Osteoblast (primary cell): ENCODE measurements at places on chromosomes 16 and 17. TPM values are rescaled to one million over a fixed set of nuclear protein-coding genes. Genes with fewer than 3 reads are reported as not detected.

KRT17 gene
- total RNA-seq, result 4.3 and 4.7 TPM in 2 replicates

TCAP gene
- 0.29 and 0.36 TPM in 2 replicates for total RNA-seq

CD300A gene
- total RNA-seq, result not detected in 2 replicates

GGT6 gene
- total RNA-seq, result not detected in 2 replicates

PRSS33 gene
- not detected in 2 replicates for total RNA-seq

C16orf96 gene
- total RNA-seq, result under 0.01 TPM in 1 of 2 replicates, not detected in the other

GRAPL gene
- total RNA-seq, result not detected in 2 replicates

KRTAP4-4 gene
- not detected in 2 replicates for total RNA-seq

C1QTNF1 gene
- 13.8 and 14.4 TPM in 2 replicates for total RNA-seq

DNA sequence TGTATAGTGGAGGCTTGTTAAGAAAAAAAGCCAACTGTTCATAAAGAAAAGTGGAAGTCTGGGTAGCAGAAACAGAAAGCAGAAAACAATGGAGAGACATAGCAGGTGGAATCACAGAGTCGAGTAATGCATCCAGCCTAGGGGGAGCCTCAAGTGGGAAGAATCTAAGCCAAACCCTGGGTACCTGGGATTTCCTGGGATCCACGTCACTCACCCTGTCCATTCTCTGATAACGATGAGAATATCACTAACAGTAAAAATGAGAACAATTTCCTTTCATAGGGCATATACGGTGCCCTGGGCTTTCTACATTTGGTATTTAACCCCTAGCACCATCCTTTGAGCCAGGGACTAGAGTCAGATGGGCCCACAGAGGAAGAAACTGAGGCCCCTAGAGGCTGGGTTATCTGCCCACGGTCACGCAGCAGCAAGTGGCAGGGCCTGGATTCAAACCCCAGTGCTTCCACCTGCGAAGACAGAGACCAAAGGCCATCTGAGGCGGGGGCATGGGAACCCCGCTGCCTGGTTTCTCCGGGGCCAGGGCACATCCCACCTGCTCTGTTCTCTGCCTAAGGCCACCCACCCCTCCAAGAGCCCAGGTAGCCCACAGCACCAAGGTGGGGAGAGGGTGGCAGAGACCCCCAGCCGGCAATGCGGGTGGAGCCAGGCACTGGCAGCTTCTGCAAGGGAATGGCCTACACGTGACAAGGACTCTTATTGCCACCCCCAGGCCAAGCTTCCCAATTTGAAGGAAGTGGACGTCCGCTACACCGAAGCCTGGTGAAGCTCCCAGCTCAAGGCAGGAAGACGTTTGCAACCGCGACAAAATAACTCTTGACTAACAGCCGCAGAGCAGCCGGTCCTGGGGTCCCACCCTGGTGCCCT is 69.8 kb upstream of the PLCG2 start:
- no peak overlapping the region for H3K4me3 ChIP-seq
- no peak overlapping the region for H3K27ac ChIP-seq
- DNase-seq, result no peak
- peaks cover 12% of the 10 kb centered on the region for H3K4me1 ChIP-seq
- no peaks in the 10 kb centered on the region for H3K27me3 ChIP-seq
- H3K36me3 ChIP-seq, result peaks cover 27% of the 10 kb centered on the region

- peak; percentile 46 for DNase-seq
- no peak overlapping the region for H3K4me3 ChIP-seq
- H3K36me3 ChIP-seq, result no peaks in the 10 kb centered on the region
- H3K27me3 ChIP-seq, result peaks cover 74% of the 10 kb centered on the region
Measured at GRCh38 chr17:1907216-1907631, 77.4 kb downstream of the RPA1 start.

GRCh38 chr17:64218066-64218465 is 45.0 kb downstream of the TEX2 start:
- H3K4me3 ChIP-seq, result no peak overlapping the region
- peaks cover 7% of the 10 kb centered on the region for H3K36me3 ChIP-seq
- H3K27me3 ChIP-seq, result no peaks in the 10 kb centered on the region
- no peak for DNase-seq
- peaks cover 35% of the 10 kb centered on the region for H3K4me1 ChIP-seq

DNA sequence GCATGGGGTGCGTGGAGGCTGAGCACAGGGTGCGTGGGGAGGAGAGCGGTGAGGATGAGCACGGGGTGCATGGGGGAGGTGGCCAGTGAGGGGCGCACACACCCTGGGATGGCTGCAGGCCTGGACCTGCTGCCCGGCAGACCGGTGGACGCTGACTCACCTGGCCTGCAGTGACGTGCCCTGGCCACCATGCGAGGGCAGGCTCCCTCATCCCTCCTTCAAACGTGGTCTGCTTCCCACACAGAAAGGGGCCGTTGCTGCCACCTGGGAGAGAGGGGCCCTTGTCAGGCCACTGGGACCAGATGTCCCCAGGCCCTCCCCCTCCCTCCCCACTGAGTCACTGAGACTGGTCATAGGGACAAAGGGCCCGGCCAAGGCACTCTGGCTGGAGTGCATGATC is 20.1 kb upstream of the APRT start:
- no peaks in the 10 kb centered on the region for H3K4me1 ChIP-seq
- DNase-seq, result peak; percentile 95

DNA sequence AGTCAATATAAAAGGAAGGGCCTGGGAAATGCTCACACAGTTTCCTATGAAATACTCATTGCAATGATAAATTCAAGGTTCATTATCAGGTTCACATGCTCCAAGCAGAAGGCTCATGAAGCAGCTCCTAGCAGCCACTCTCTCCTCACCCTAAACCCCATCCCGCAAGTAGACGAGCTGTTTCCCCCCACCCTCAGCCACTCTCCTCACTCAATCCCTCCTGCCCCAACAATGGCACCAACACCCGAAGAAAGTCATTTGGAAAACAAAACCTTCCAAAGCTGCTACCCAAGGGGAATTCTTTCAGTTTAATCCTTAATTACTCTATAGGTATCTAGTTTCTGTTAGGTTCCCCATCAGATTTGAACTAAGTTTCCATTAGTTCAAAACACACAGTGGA is 69.7 kb downstream of the CREBBP start:
- H3K4me1 ChIP-seq, result no peaks in the 10 kb centered on the region
- no peak overlapping the region for H3K4me3 ChIP-seq
- H3K27ac ChIP-seq, result no peak overlapping the region

DNA sequence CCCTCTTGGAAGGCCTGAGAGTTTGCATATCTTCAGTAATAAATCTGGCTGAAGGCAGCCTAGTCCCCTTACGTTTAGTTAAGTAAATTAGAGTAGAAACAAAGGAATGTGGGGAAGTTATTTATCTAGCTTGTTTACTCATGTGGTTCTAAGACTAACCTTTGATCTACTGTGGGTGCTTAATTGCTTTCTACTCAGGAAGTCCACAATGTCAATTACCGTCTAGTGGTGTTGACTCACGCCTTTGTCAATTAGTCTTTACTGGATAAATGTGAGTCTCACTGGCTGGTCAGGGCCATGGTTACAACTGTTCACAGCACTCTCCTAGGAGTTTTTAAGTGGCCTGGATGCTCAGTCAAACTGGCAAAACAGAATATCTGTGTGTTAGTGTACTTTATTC is 2338.4 kb downstream of the TP53TG3F start:
- no peaks in the 10 kb centered on the region for H3K36me3 ChIP-seq
- no peaks in the 10 kb centered on the region for H3K27me3 ChIP-seq
- H3K4me3 ChIP-seq, result no peak overlapping the region
- H3K4me1 ChIP-seq, result no peaks in the 10 kb centered on the region
- DNase-seq, result no peak

- peak; percentile 83 for DNase-seq
- no peak overlapping the region for H3K4me3 ChIP-seq
- H3K27me3 ChIP-seq, result peaks cover 34% of the 10 kb centered on the region
- peaks cover 3% of the 10 kb centered on the region for H3K4me1 ChIP-seq
- H3K36me3 ChIP-seq, result no peaks in the 10 kb centered on the region
Measured at GRCh38 chr17:31433091-31433790, 41.8 kb downstream of the RAB11FIP4 start.

DNA sequence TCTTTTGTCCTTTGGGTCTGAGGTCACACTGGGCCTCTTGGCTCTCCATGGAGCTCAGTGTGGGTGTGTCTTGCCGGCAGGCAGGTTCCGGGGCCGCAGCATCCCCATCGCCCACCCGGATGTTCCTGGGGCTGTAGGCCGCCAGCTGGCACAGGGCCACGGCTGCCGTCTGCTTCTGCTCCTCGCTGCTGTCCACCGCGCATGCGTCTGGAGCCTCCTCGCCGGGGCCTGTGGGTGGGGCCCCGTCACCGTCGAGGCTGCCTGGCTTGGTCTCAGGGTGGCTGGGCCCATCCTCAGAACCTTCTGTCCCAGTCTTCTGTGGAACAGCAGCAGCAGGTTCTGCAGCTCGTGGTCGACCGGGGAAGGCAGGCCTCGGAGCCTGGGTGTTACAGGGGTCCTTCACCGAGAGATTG is 9.6 kb downstream of the ZNF750 start:
- DNase-seq, result no peak
- H3K4me3 ChIP-seq, result no peak overlapping the region
- no peaks in the 10 kb centered on the region for H3K27me3 ChIP-seq

DNA sequence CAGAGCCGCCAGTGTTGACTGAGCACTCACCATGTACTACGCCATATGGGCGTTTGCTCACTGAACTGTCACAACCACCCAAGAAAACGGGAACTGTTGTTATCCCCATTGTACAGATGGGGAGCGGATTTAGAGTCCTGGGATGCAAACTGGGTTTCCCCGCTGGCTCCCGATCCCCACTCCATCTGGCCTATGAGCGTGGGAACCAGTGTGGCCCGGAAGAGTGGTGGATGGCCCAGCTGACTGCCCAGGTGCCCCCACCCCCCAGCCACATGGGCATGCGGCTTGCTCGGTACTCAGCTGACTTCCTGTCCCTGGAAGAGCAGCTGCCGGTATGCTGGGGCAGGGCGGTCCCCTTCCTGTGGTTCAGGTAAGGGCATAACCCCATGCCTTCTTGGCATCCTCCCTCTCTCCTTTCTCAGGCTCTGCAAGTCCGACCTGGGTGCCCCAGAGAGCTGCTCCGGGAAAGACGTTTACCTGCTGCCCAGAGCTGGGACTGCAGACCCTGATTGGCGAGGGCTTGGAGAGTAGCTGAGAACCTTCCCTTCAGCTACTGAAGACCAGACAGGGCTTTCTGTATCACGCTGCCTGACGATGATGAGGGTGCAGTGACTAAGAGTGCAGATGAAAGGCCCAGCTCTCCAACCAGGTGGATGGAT is 16.2 kb downstream of the SOCS3 start:
- DNase-seq, result peak; percentile 65
- H3K4me3 ChIP-seq, result peak overlapping the region; percentile 71
- no peaks in the 10 kb centered on the region for H3K36me3 ChIP-seq
- peak overlapping the region; percentile 97 for H3K27ac ChIP-seq
- no peaks in the 10 kb centered on the region for H3K27me3 ChIP-seq

DNA sequence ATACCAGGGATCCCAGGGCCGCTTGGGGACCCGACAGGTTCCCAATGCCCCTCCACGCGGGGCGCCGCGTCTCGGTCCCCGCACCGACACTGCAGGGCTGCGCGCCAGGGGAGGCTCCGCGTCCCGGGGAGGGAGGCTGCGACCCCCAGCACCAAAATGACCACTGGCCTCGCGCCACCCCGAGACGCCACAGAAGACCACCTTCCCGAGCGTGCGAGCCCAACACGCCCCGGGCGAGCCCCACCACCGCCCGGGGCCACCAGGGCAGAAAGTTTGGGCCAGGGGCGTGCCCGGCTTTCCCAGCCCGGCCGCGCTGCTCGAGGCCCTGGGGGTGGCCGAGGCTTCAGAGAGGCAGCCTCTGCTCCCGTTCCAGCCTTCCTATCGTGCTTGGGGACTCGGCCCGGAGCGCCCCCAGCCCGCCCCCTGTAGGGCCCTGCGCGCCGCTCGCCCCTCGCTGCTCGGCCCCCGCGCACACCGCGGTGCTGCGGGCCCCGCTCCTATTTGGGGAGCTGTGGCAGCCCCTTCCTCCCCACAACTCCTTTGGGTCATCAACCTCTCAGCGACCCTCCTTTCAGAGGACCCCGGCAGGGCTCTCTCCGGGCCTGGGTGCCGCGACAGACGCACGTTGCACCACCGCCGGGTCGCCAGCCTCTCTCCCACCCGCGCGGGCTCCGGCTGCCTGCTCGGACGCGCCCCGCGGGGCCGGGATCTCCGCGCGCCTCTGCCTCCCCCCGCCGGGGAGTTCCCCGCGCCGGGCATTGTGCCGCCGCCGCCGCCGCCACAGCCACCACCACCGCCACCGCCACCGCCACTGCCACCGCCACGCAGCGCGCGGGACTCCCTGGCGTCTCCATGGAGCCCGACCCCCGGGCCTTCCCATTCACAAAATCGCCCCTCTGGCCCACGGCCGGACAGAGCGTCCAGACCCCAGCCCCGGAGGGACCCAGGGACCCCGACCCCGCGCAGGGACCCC is 892 bp downstream of the RBFOX3 start:
- peaks cover 44% of the 10 kb centered on the region for H3K27me3 ChIP-seq
- DNase-seq, result no peak
- H3K4me3 ChIP-seq, result no peak overlapping the region
- no peak overlapping the region for H3K27ac ChIP-seq

GRCh38 chr16:23836078-23836403 is 258 bp downstream of the PRKCB start:
- H3K4me3 ChIP-seq, result no peak overlapping the region
- H3K36me3 ChIP-seq, result no peaks in the 10 kb centered on the region
- no peaks in the 10 kb centered on the region for H3K4me1 ChIP-seq
- no peak overlapping the region for H3K27ac ChIP-seq
- no peak for DNase-seq

GRCh38 chr17:66040402-66040801 is 151.5 kb downstream of the CEP112 start:
- H3K36me3 ChIP-seq, result no peaks in the 10 kb centered on the region
- H3K27me3 ChIP-seq, result no peaks in the 10 kb centered on the region
- no peak overlapping the region for H3K4me3 ChIP-seq
- DNase-seq, result no peak
- no peak overlapping the region for H3K27ac ChIP-seq

DNA sequence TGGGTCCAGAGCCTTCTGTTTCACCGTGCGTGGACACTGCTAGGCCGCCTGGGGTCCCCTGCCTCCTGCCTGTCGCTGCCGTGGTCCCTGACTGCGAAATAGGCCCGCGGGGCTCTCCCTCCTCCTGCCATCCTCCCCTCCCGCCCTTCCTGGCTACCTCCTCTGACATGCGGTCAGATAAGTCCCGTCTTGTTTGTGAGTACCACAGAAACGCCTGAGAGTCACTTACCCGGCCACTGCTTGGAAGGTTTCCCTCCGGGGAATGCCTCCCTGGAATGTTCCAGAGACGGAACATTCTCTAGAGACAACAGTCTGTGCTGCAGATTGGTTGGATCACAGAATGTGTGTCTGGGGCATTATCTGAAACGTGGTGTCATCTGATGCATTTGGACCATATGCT is 22.7 kb downstream of the CIBAR2 start:
- peaks cover 8% of the 10 kb centered on the region for H3K36me3 ChIP-seq
- no peak overlapping the region for H3K27ac ChIP-seq
- peak; percentile 58 for DNase-seq
- peaks cover 9% of the 10 kb centered on the region for H3K27me3 ChIP-seq
- H3K4me3 ChIP-seq, result no peak overlapping the region
- H3K4me1 ChIP-seq, result no peaks in the 10 kb centered on the region

- no peak overlapping the region for H3K4me3 ChIP-seq
- DNase-seq, result no peak
- H3K27me3 ChIP-seq, result peaks cover 12% of the 10 kb centered on the region
- no peak overlapping the region for H3K27ac ChIP-seq
- H3K4me1 ChIP-seq, result peaks cover 4% of the 10 kb centered on the region
Measured at GRCh38 chr17:81498953-81499600, 13.5 kb downstream of the ACTG1 start.

- peak overlapping the region; percentile 98 for H3K27ac ChIP-seq
- no peaks in the 10 kb centered on the region for H3K36me3 ChIP-seq
- H3K4me3 ChIP-seq, result no peak overlapping the region
- H3K4me1 ChIP-seq, result peaks cover 31% of the 10 kb centered on the region
- no peak for DNase-seq
Measured at GRCh38 chr16:72848028-72848400, 199.9 kb downstream of the ZFHX3 start.

- peaks cover 10% of the 10 kb centered on the region for H3K4me1 ChIP-seq
- no peak overlapping the region for H3K27ac ChIP-seq
- peaks cover 6% of the 10 kb centered on the region for H3K27me3 ChIP-seq
- H3K36me3 ChIP-seq, result no peaks in the 10 kb centered on the region
Measured at GRCh38 chr17:8696426-8696825, 48.2 kb downstream of the CCDC42 start.
